ENCODE measurements at places on chromosomes 2 and 18.

GRCh38 chr2:26335231-26335630 is 10.7 kb upstream of the SELENOI start:
- DNase-seq: no peak

DNA sequence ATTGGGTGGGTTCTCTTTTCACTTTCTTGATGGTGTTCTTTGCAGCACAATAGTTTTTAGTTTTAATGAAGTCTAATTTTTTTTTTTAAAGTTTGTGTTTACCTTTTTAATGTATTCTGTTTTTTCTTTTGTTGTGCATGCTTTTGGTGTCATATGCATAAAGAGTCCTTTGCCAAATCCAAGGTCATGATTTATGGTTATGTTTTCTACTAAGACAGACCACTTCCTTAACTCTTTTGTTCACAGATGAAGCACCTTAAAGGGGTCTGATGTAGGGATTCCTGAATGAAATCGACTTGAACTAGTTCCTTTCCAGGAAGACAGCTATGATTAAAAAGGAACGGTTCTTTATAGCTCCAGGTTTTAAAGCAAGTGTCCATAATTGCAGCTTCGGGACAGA is 23.1 kb downstream of the LPIN1 start:
- no peak for DNase-seq

DNA sequence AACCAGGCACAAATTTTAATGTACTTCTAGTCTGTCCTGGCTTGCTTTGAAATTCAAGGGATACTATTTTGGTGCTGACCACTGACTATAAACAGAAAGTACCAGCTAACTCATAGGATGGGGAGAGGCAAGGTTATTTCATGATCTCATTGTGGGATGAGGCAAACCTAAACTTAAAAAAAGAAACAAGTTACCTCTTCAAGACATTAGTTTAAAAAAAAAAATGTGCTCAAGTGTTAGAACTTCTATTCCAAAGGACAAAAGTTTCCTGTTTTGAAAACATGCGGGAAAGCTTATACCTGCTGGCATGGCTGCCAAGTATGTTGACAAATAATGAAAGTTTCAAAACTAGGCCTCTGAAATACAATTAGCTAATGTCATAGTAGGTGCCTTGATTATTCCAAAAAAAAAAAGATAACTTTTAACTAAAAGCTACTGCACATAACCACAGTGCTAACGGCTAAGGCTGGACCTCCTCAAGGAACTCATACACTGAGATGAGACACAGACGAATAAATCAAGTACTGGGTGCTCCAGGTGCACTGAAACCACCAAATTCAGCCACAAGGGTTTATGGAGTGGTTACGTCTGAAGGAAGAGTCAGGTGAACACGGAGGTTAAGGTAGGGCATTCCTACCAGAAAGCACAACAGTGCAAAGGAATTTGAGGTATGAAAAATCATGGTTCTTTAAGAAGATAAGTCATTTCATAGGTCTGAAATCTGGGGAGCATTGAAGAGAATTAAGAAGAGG is 38.1 kb downstream of the TMEM131 start:
- DNase-seq: no peak

- peak; percentile 93 for DNase-seq
Measured at GRCh38 chr2:176892676-176893226, 319.8 kb upstream of the HNRNPA3 start.

DNA sequence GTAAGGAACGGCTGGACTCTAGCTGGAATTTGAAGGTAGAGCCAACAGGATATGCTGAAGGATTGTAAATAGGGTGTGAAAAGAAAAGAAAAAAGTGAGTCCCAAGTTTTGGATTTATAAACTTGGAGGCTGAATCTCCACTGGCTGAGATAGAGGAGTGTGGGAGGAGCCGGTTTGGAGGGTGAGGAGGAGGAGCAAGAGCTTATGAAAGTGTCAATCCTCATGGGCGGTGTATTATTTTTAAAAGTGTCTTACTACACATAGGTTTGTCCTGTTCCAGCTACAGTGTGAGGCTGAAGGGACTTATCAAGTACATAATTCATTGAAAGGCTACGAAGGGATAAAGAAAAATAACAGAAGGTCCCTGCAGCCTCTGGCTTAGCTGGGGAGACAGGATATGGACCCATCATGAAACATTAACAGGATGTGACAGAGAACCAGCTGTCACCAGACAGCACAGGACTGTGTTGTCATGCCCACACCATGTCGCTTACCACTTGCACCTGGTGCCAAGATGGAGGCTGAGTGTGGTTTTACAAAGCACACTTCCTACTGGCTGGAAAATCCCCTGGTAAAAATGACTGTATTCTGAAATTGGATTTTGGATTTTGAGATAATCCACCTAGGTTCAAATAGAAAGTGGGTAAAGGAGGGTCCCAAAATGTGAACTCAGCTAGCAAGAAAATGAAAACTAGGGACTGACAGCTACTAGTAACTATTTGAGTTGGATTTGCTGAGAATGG is 2.5 kb upstream of the MREG start:
- no peak for DNase-seq

Measured in NCI-H1930 (cell line).